ENCODE measurements at places on chromosomes 3 and 15.

GRCh38 chr15:38690719-38691332, 126.2 kb upstream of the RASGRP1 start:
- DNase-seq: peak; percentile 71

- DNase-seq: no peak
These were observed 153.9 kb downstream of the BBX start for GRCh38 chr3:107676469-107677309.

DNA sequence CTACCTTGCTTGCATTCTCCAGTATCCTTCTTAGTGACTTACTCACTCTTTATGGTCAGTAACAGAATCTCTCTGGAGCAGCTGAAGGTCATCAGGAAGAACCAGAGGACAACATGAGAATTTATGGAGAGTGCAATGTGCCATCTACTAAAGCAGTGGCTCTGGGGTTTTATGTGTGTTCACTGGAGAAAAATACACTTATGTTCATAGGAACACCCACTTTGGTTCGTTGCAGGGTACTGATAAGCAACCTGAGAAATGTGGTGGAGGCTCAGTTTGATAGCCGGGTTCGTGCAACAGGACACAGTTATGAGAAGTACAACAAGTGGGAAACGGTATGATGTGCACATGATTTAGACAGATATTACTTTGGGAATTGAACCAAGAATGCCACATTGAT, 12.8 kb downstream of the CPB1 start:
- DNase-seq: no peak

DNA sequence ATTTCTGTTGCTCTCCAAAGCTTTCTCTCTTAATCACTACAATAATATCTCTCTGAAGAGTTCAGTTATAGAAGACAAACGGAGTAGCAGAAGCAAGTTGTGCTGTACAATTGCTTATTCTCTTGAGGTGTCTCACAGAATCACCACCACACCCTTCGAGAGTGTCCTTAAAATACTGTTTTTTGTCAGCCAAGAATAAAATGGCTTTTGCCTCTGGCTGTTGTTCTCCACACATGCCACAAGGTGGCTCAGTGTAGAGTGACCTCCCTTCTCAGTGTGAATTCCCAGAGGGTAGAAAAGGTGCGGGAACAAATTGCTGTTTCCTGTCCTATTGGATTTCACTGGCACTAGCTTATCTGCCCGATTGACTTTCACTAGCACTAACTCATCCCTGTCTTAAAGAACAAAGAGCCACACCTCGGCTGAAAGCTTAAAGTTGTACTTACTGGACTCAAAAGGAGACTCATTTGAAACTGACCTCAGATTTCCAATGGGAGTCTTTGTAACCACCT, 134.2 kb upstream of the SATB1 start:
- DNase-seq: peak; percentile 45

DNA sequence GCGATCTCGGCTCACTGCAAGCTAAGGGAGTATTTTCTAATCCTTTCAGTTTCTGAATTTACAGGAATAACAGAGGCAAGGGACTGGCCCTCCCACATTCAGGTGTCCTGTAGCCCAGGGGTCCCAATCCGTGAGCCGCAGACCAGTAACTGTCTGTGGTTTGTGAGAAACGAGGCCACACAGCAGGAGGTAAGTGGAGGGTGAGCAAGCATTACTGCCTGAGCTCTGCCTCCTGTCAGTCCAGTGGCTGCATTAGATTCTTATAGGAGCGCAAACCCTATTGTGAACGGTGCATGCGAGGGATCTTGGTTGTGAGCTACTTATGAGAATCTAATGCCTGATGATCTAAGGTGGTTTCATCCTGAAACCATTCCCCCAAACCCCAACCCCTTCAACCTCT, 5.0 kb upstream of the IL17RC start:
- no peak for DNase-seq

DNA sequence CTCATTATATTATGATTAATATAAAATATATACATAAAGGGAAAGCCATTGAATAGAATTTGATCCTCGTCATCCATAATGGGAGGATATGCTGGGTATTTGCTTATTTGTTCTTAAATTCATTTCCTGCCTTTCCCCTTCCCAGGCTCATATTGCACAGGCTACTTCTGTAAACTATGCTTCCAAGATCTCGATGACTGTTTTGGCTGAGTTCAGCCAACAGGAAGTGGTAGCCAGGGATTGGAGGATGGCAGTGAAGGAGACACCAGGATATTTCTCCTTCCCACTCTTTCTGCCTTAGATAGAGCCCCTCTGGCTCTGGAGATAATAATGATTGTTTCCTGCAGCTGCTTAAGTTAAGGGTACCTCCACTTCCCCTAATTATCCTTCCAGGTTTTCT, 44.3 kb upstream of the DYNC1LI1 start:
- DNase-seq: no peak

DNA sequence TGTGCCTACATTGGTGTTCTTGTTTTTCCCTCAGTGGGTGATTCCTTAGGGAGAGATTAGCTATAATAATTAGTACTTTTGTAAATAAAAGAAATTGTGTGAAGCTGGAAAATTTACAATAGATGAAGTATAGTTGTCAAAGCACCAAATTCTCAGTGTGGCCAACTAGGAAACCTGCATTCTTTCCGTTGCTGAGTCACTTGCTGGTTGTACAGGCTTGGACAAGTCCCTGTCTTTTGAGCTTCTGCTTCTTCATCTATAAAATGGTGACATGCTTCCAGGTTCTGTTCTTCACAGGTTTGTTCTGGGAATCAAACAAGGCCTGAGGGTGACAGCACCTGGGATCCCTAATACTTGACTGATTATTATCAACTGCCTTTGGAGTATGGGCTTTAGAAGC, 184.1 kb upstream of the HES1 start:
- DNase-seq: no peak

DNA sequence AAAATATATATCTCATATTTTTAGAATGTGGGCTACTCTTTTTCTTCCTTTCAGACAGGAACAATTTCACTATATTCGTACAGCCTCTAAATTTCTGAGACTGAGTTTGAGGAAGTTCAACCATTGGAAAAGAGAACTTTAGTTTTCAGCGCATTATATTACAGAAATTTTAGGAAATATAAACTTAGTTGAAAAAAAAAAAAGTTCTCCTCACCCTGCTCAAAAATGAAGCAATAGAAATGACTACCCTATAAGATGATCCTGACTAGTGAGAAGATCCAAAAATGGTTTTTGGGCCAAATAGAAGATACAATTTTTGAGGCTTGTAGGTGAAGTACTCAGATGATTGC, 139.6 kb downstream of the MCTP2 start:
- DNase-seq: no peak

GRCh38 chr3:57160076-57160764, 4.9 kb downstream of the IL17RD start:
- DNase-seq: no peak

DNA sequence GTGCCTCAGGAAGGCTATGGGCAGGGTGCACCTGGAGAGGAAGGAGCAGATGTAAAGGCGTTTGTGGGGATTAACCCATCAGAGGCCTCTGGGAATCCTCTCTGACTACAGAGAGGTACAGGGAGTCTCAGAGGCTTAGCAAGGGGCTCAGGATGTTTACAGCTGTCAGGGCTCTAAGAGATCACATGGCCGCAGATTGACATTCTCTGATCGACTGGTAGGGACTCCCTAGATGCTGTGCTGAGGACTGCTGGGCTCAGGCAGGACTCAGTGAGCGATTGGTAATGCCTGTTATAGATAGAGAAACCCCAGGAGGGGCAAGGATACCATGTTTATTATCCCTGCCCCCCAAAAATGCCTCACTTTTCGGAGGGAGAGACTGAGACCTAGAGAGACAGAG, 103.5 kb downstream of the CORO2B start:
- no peak for DNase-seq

- no peak for DNase-seq
These were observed 35.4 kb downstream of the ACAN start for GRCh38 chr15:88838667-88839066.

DNA sequence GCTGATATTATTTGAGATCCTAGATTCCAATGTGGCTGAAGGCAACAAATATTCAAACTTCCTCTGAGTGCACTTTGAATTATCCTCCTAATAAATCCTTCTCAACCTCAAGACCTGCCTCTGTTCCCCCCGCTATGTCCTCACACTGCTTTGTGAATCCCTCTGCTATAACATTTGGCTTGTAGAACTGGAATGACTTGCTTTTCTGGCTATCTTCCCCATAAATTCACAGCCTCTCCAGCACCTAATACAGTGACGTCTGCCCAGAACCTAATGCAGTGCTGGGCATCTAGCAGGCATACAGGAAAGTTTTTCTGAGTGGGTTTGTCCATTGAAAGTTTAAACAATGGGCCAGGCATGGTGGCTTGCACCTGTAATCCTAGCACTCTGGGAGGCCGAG, 643.9 kb upstream of the ADAMTS9 start:
- DNase-seq: no peak

- no peak for DNase-seq
These were observed 64.0 kb downstream of the P3H2 start for GRCh38 chr3:190056742-190057141.

GRCh38 chr3:57199895-57200297, at the start of gene HESX1:
HESX1 (minus strand) TSS chr3:57199978; CDS start chr3:57199918, 60 bp downstream.
- no peak for DNase-seq

GRCh38 chr15:54102704-54103103, 124.5 kb downstream of the UNC13C start:
- no peak for DNase-seq

DNA sequence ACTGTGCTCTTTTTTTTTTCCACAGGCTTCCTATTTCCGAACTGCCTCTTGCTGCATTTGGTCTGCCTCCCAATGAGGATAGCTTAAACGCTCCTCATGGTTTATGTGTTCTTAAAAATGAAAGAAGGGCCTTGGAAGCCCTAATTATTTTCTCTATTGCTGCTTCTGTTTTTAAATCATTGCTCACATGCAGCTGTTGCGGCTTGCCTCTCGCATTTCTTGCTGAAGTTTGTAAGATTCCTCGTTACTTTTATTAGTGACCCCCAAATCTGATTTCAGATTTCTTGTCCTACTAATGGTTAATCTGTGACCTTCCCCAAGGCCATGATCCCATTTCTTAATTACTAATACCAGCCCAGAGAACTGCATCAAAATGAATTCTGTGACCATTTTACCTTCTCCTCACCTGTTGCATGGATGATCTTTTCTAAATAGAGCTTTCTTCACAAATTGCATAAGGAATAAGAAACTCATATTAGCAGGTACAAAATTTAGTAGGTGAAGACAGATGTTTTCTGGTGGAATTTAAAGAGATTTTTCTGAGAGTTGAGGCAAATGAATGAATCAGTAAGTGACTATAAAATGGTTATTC, 1.8 kb downstream of the UBE2E1 start:
- DNase-seq: no peak

DNA sequence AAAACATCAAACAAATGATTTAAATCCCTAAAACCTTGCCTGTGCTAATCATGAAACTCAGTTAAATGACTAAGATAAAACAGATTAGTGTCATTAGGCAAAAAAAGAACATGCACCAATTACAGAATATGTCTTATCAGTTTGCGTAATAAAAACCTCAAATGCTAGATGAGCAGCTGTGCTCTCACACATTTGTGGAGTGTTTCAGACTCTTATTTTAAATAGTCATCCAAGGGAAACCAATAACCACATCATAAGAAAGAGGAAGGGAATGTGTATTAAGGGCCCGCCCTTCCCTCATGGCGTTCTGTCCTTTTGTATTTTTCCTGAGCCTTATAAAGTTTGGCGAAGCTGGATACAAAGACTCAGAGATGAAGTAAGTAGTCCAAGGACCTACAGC, 6.6 kb downstream of the SAMMSON start:
- DNase-seq: no peak

GRCh38 chr3:1506090-1506489, 413.3 kb downstream of the CNTN6 start:
- no peak for DNase-seq

- DNase-seq: no peak
These were observed 1.5 kb downstream of the ETFA start for GRCh38 chr15:76309601-76310330.

- DNase-seq: peak; percentile 65
These were observed 105.7 kb downstream of the LRTM1 start for GRCh38 chr3:54822206-54822605.

- peak; percentile 4 for DNase-seq
These were observed 955.7 kb downstream of the TUSC7 start for GRCh38 chr3:117665296-117665695.

- no peak for DNase-seq
These were observed 512.0 kb upstream of the ZNF385D start for GRCh38 chr3:22263042-22263441.

- peak; percentile 29 for DNase-seq
These were observed 28.0 kb upstream of the TMOD3 start for GRCh38 chr15:51801391-51801835.

GRCh38 chr15:46242935-46243334, 608.1 kb downstream of the SQOR start:
- DNase-seq: no peak

DNA sequence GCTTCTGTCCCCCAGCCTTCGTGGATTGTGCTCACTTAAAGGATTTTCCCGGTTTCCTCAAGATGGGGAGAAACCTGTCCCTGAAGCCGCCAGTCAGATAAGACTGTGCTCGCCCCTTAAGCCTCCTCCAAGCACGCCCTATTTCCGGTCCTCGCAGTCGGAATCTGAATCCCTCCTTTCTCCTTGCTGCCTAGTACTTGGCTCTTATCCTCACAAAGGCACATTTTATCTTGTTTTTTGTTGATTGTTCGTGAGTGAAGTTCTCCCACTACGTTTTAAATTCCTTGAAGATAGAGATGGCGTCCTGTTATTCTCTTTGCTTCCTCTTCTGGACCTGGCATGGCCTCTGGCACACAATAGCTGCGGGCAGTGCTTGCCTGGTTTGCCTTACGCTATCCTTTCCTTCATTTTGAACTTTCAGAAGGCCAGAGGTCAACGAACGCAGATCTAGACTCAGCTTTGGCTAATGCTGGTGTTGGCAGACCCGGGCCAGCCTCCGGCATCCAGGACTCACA, 1.7 kb downstream of the CLDN11 start:
- DNase-seq: no peak

DNA sequence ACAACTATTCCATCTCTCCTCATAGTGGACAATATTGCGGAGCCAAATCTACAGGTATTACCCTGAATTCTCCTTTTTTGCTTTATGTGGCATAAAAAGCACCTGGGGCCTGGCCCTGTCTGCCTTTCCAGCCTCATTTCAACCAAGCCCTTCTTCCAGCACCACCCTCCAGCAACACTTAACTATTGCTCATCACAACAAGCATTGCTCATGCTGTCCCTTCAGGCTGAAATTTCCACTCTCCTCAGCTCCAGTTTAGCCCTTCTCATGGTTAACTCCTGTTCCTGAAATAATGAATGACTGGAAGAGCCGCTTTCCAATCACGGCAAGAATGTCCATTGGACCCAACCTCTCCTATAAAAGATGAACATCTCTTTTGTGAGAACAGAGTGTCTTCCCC, 107.4 kb downstream of the P2RY1 start:
- DNase-seq: no peak

DNA sequence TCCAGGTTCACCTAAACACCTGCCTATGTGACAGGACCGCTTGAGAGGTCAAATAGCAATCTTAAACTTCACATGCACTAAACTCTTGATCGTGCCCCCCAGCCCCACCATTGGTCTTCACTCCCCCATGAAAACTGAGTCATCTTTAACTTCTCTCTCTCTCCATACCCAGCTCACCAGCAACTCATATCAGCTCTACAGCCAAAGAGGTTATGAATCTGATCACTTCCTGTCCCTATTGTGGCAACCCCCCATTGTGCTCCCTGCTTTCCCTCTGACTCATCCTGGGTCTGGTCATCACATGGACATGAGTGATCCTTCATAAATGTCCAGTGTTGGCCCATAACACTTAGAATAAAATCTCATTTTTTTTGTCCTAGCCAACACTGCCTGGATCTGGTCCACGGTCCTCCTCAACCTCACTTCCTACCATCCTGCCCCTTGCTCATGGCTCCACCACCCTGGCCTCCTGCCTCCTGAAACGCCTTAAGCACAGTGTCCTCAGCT, 103.4 kb upstream of the HACD2 start:
- DNase-seq: no peak

Measured in thyroid gland (tissue), 4 donors.